CD4-positive, alpha-beta T cell treated with Interleukin-6 at 100 ng/mL for 8 hours (primary cell): ENCODE measurements at places on chromosomes 13 and 19.

GRCh38 chr19:44789943-44790483 is 12.3 kb downstream of the CBLC start:
- DNase-seq, result no peak

- DNase-seq, result no peak
Measured at GRCh38 chr19:51440846-51441409, 17.3 kb downstream of the SIGLEC8 start.

GRCh38 chr13:60329221-60329923 is 67.6 kb upstream of the TDRD3 start:
- no peak for DNase-seq

- DNase-seq, result no peak
Measured at GRCh38 chr19:47129579-47129978, 1.1 kb upstream of the SAE1 start.

GRCh38 chr13:52713894-52714293 is 25.7 kb downstream of the CNMD start:
- no peak for DNase-seq

GRCh38 chr13:20388184-20388583 is 137.5 kb downstream of the CRYL1 start:
- DNase-seq, result no peak
